ENCODE measurements at places on chromosomes 2 and 18.

DNA sequence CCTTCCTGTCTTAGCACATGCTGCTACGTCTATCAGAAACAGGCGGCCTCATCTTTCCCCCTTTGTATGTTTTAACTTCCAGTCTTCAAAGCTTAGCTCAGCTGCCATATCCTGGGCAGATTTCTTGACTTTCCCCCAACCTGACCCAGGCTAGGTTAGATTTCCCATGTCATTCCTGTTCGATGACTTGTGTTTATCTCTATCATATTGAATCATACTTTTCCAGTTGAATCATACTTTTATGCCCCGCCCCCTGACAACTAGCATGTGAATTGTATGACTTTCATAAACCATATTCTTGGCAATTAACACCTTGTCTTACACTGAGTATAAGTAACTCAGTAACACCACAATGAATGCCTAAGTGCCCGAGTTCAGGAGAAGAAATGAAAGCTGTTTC is 128.3 kb downstream of the CYRIA start:
- no peaks in the 10 kb centered on the region for H3K4me1 ChIP-seq
- H3K36me3 ChIP-seq, result no peaks in the 10 kb centered on the region
- H3K4me3 ChIP-seq, result no peak overlapping the region

GRCh38 chr2:25587361-25587760 is 86.0 kb downstream of the DTNB start:
- H3K4me1 ChIP-seq, result peaks cover 4% of the 10 kb centered on the region
- H3K36me3 ChIP-seq, result no peaks in the 10 kb centered on the region
- no peak overlapping the region for H3K4me3 ChIP-seq

DNA sequence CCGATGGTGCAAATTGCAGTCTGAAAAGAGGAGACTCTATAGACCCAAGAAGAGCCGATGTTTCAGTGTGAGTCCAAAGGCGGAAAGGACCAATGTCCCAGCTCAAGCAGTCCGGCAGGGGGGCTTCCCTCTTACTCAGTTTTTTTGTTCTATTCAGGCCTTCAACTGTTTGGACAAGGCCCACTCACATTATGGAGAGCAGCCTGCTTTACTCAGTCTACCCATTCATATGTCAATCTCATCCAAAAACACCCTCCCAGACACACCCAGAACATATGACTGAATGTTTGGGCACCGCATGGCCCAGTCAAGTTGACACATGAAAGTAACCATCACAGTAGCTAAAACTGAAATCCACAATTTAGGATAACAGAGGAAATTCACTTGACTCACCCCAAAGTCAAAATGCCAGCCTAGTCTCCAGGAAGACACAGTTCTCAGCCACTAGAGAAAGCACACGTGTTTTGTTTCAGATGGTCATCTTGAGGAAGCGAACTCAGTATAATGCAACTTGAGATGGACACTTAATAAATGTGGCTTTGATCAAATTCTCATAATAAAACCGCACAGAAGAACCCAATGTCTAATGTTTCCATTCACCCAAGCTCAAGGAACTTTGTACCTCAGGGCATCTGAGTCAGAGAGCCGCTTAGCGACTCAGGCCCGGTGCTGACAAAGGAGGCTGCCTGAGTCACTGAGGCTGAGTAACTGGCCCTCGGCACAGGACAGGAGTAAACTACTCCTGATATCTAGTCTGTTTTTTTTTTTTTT is 2.4 kb downstream of the FHL2 start:
- peak overlapping the region; percentile 57 for H3K27ac ChIP-seq
- H3K36me3 ChIP-seq, result no peaks in the 10 kb centered on the region
- peaks cover 50% of the 10 kb centered on the region for H3K4me1 ChIP-seq
- DNase-seq, result no peak

DNA sequence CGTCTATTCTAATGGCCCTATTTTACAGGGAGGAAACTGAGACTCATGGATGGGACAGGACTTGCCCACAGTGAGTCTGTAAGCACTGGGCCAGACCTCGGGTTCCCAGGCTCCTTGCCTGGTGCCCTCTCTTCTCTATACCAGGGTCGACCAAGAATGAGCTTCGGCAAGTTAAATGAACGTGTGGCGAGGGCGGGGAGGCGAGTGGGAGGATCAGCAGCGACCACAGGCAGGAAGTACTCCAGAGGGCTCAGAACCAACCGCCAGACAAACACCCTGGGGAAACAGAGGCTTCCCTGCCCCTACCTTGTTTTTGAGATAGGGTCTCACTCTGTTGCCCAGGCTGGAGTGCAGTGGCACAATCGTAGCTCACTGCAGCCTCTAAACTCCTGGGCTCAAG is 177.7 kb upstream of the SMAD2 start:
- H3K27me3 ChIP-seq, result no peaks in the 10 kb centered on the region
- H3K36me3 ChIP-seq, result no peaks in the 10 kb centered on the region
- H3K4me1 ChIP-seq, result peaks cover 12% of the 10 kb centered on the region
- H3K4me3 ChIP-seq, result no peak overlapping the region
- no peak overlapping the region for H3K27ac ChIP-seq

GRCh38 chr2:149860276-149860921 is 272.8 kb upstream of the MMADHC start:
- no peaks in the 10 kb centered on the region for H3K27me3 ChIP-seq
- peaks cover 13% of the 10 kb centered on the region for H3K4me1 ChIP-seq
- H3K36me3 ChIP-seq, result no peaks in the 10 kb centered on the region
- H3K4me3 ChIP-seq, result no peak overlapping the region

DNA sequence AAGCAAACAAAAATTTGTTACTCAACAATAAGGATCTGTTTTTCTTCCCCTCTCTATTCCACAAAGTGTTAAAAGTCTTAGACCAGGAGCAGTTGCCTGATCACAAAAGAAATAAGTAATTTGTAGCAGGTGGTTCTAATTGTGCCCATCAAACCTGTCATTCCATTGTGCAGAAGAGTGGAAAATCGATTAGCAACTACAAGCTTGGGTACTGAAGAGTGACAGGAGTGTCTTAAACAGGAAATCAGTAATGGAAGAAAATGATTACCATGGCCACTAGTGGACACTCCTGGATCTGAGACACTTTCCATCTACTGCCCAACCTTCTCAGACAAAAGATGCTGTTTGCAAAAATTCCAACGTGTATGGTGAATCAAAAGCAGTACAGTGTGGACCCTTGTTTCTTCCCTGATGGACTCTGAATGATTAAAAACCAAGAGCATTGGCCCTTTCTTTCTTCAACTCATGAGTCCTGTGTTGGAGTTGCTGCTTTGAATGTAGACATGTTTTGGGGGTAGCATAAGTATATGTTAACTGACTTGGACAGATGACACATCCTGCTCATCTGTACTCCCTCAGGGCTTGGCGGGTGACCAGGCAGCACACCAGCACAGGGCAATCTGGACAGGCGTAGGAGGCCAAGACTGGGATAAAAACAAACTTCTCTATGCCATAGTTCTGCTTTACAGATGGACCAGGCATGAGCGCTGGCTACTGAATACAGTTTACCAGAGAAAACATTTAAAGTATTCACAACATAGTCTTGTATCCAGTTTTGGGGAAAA is 51.9 kb downstream of the PLA2R1 start:
- H3K4me3 ChIP-seq, result no peak overlapping the region
- no peaks in the 10 kb centered on the region for H3K27me3 ChIP-seq
- H3K36me3 ChIP-seq, result peaks cover 47% of the 10 kb centered on the region
- DNase-seq, result no peak
- H3K27ac ChIP-seq, result no peak overlapping the region
